ENCODE measurements at places on chromosomes 11 and 22.

- no peak for DNase-seq
Observed at GRCh38 chr11:4459500-4459899, 10.4 kb downstream of the OR52K2 start.

DNA sequence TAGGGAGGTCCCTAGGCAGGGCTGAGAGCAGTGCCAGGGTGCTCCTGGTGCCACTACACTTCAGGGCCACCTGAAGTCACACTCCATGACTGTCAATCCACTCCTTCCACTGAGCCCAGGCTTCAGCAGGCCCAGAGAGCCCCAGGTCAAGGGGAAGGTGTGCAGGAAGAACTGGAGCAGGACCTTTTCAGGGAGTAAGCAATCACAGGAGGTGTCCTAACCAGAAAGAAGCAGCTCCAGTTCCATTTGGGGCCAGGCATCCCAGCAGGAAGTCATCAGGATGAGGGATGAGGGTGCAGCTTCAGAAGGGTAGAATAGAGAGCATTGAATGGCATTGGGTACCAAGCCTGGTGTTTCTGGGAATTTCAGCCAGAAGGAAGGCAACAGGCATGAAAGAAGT lies 556.5 kb downstream of the INSC start:
- DNase-seq, result no peak

DNA sequence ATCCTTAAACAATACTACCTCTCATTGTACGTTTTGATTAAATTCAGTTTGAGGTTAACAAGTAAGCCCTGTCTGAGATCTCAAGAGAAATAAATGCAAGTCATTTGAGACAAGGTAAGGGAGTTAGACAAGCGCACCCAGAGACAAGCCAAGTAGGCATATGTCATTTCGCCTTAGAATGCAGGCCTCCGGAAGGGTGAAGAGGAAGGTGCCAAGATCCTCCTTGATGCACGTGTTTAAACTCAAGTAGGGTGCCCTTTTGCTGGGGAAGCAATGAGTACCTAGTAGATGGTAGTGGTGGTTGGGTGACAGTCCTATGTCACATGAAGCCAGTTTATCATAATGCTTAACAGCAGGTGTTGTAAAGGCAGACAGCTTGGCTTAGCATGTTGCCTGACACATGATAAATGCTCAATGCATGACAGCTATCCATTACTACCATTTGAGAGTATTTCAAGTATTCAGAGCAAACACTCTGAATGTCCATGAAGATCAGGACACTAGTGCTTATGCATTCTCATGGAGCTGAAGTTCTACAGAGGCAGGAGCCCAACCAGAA lies 415.9 kb downstream of the TMEM135 start:
- DNase-seq, result no peak

DNA sequence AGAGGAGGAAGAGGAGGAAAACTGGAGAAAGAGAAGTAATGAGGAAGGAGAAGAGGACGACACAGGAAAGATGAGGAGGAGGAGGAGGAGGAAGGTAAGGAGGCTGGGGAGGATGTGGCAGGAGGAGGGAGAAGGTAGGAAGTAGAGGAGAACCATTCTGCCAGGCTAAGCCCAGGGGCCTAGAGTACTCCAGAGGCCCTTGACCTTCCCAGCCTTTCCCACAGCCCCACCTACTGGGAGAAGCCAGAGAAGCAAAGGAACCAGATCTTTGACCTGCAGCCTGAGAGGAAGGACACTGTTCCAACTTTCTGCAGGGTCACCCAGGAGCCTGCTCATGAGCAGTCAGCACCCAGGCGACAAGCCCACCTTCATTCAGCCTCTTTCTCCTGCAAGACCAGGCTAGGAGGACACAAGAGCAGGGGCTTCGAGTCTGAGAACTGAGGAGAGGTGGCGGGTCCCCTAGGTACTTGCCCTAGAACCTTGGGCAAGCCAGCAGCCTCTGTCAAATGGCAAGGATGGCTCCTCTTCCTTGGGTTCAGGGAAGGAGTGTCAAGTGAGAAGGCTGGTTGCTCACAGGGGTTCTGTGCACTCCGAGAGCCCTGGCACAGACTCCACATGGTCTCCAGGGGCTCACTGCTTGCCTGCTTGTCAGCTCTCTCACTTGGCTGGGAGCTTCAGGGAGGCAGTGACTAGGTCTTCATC lies 27.9 kb upstream of the OAF start:
- DNase-seq, result peak; percentile 25

DNA sequence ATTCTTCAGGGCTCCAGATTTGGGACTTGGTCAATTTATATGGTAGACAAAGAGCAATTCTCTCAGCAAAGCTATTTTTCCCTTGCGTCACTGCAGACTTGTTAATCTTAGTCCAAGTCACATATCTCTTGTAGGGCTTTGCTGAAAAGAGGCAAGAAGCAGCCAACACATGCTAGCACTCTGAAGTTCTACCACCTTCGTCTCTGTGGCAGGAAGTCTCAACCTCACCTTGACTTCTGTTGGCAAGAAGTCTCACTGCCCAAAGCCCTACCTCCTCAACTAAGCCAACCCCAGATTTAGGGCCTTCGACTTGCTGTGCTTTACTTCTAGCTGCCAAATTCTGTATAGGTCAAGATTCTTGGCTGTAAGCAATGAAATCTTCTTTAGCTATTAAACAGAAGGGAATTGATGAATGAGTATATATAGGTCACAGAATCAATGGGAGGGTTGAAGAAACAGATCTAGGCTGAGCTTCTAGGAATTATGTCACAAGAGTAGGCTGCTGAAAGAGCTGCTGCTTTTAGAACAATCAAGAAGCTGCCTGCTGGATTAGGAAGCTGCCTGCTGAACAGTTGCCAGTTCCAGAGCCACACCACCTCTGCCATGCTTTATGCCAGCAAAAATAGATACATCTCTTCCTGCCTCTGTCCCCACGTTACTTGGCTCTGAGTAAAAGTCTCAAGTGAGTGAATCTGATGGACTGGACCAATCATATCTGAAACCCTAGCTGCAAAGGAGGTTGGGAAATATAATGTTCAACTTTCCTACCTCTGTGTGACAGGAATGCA lies 17.6 kb upstream of the NCR3LG1 start:
- DNase-seq, result no peak

- no peak for DNase-seq
Observed at GRCh38 chr11:119380827-119381180, 686 bp downstream of the USP2 start.

DNA sequence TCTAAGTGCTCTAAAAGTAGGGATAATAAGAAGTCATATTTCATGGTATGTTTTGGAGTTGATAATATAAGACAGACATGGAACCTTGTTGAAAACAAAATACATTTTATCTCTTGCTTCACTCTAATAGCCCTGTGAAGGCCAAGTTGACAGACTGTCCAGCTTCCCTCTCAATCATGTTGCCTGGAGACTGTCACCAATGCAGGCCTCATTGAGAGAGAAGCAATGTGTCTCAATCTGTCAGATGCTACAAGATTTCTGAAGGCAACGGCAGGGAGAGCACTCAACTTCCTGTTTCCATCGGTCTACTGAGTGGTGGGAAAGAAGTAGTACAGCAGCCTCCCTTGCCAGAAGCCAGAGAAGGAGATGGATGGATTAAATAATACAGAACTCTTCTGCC lies 23.6 kb upstream of the FJX1 start:
- DNase-seq, result no peak

DNA sequence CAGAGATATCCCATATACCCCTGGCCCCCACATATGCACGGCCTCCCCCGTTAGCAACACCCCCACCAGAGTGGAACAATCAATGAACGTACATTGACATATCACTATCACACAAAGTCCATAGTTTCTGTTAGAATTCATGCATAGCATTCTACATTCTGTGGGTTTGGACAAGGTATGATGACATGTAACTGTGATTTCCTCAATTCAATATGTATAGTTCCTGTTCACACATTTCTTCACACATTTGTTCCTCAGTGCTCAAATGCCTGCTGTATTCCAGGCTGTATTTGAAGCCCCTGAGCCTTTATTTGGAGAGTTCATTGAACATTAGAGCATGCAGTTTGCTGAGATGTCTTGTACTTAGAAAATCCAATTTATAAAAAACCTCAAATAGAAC lies 69.9 kb downstream of the PTPRJ start:
- no peak for DNase-seq

DNA sequence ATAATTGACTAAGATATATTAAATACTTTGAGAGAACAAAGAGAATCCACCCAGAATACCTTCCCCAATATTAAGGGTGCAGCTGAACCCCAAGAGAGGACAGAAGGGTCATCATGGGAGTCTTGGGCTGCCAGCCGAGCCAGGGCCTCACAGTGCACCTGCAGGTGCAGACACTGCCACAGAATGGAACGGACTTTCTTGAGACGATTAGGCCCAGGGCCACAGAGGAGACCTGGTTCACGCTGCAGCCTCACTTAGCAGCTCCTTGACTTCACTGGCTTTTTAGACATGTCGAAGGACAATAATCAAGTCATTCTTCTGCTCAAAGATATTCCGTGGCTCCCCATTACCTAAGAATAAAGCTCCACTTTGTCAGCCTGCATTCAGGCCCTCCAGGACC lies 100.6 kb downstream of the PHF21B start:
- DNase-seq, result no peak

- no peak for DNase-seq
Observed at GRCh38 chr11:79076526-79077115, 364.2 kb downstream of the TENM4 start.

- DNase-seq, result no peak
Observed at GRCh38 chr11:100727410-100727809, 40.3 kb downstream of the ARHGAP42 start.

- no peak for DNase-seq
Observed at GRCh38 chr22:44413211-44413610, 84.8 kb downstream of the RTL6 start.

DNA sequence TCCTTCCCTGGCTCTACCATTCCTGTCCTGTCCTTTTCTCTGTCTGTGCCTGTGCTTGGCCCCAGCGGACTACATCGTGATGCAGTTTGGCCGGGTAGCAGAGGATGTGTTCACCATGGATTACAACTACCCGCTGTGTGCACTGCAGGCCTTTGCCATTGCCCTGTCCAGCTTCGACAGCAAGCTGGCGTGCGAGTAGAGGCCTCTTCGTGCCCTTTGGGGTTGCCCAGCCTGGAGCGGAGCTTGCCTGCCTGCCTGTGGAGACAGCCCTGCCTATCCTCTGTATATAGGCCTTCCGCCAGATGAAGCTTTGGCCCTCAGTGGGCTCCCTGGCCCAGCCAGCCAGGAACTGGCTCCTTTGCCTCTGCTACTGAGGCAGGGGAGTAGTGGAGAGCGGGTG lies 20.4 kb downstream of the TUB start:
- DNase-seq, result no peak

GRCh38 chr11:116700586-116701220 lies 72.1 kb downstream of the BUD13 start:
- DNase-seq, result no peak

GRCh38 chr11:3902441-3902840 lies 47.0 kb downstream of the STIM1 start:
- no peak for DNase-seq

DNA sequence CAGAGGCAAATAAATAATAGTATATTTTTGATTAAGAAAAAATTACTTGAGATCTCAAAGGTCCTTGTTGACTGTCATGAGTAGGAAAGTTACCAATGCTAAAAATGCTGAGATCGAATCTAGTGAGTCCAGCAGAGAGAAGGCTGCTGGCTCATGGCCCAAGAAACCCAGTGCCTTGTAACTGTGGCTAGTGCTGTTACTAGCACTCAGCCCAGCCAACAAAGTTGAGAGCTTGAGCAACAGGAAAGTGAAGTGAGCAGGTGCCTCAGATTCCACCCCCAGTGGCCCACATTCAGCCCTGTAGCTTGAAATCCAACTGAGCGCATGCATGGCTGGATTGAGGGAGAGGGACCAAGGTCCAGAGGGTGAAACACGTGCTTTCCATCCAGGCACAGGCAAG lies 398.2 kb downstream of the SHANK2 start:
- DNase-seq, result no peak

DNA sequence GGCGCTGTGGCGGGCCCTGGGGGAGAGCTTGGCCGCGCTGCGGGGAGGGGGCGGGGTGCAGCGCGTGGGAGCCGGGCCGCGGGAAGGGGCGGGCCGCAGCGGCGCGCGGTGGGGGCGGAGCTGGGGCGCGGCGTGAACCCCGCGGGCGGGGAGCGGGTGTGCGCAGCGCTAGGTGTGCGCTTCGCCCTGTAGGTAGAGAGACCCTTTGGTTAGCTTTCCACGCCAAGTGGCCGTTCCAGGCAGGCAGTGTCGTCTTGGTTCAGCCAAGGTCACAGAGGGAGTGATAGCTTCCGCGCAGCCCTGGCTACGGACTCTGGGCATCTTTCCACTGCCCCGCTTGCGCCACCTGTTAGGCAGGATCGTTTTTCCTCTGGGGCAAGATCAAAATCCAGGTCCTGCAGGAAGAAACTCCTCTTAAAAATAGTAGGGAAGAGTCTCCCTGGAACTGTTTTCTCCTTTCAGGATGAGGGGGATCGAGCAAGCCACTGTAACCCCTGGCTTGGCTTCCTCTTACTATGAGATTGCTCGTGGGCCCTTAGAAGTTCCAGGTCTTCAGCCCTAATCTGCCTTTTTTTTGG lies 434 bp downstream of the BANF1 start:
- DNase-seq, result no peak

DNA sequence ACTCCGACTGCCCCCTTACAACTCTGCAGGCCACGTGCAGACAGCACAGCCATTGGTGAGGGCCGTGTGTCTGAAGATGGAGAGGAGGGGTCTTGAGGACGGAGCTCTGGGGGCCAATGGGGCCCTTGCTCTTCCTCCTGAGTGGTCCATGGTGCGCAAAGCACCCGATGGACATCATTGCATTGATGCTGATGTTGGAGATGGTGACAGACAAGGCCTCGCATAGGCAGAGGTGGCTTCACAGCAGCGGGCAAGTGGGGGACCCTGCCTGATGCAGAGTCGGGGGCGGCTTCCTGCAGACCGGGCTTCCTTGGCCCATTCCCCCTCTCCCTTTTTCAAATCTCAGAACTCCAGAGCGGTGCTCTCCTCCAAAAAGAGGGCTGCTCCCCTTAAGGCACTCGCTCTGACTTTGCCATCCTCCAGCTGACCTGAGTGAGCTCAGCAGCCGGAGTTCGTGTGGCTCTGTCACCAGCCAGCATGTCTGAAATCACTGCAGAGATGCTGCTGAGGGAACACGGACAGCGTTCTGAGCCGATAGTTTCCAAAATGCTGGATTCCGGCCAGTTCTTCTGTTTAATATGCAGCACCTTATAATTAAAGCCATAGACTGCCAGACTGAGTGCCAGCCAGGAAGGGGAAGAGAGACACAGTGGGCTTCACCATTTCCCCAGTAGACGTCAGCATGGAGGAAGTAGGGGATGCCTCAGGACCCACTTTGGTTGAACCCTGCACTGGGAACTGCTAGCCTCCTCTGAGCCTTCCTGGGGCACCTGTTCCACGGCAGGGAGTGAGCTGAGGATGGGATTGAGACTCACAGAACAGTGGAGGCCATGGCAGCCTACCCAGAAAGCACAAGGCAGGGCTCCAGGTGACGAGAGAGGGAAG lies 278.2 kb downstream of the BRD1 start:
- no peak for DNase-seq

GRCh38 chr11:23836981-23837380 lies 659.9 kb upstream of the LUZP2 start:
- no peak for DNase-seq

- DNase-seq, result no peak
Observed at GRCh38 chr11:118263112-118263511, 985 bp downstream of the MPZL2 start.

- DNase-seq, result no peak
Observed at GRCh38 chr11:34223021-34223813, 117.8 kb downstream of the NAT10 start.

- DNase-seq, result no peak
Observed at GRCh38 chr11:91222830-91223229, 1000.0 kb upstream of the CHORDC1 start.

- DNase-seq, result no peak
Observed at GRCh38 chr11:106086135-106086534, 8.7 kb downstream of the AASDHPPT start.

- no peak for DNase-seq
Observed at GRCh38 chr11:66685276-66686099, 7.8 kb upstream of the RBM4B start.
